Stimulated activated CD8-positive, alpha-beta memory T cell treated with anti-CD3 and anti-CD28 coated beads, Interleukin-15, amount 100 ng/mL, for 4 hours (primary cell): ENCODE measurements at places on chromosomes 6 and 20.

- DNase-seq: no peak
Measured at GRCh38 chr6:137869549-137870307, 2.7 kb downstream of the TNFAIP3 start.

DNA sequence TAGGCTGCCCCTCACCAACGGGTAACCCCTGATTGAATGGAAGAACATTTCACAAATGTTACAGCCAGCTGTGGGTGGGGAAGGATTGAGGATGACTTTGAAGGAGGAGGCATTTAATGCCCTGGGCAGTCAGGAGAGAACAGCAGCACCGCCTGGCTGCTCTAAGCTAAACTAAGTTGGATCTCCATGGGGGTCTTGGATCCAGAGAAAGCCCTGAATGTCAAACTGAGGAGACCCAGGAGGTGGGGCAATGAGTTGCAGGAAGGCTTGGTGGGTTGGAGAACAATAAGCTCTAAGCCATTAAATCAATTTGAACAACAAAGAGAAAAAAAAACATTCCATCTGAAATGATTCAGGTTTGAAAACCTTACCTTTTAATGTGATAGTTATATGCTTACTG is 35.4 kb downstream of the TMX4 start:
- DNase-seq: no peak

DNA sequence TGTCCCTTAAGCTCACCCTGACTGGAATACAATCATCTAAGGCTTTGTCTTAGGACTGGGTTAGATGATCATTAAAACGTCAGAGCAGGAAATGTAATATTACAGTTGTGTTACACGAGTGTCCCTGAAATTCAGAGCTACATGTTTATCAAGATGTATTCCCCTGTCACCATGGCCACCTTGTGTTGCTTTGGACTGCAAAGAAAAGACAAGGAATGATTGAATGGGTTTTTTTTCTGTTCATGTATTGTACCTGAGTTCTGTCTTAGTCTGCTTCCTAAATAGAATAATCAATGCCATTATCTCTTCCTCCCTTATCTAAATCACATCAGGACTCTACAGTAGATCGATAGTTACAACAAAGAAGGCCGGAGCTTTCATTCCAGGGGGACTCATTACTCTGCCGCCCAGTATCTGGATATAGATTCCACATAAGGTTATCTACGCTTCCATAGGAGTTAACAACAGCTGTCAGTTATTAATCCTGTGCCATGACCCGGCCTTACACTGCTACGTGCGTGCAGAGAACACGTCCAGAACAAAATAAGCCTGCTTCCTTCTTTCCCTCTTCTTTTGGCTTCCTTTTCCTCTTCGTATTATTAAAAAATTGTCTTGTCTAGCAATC is 274.1 kb upstream of the SASH1 start:
- no peak for DNase-seq

- no peak for DNase-seq
Measured at GRCh38 chr6:159103396-159104162, 58.8 kb upstream of the TAGAP start.

- DNase-seq: no peak
Measured at GRCh38 chr20:59598625-59599310, 5.6 kb upstream of the PHACTR3 start.

- DNase-seq: no peak
Measured at GRCh38 chr6:5325173-5325572, 63.9 kb downstream of the FARS2 start.

DNA sequence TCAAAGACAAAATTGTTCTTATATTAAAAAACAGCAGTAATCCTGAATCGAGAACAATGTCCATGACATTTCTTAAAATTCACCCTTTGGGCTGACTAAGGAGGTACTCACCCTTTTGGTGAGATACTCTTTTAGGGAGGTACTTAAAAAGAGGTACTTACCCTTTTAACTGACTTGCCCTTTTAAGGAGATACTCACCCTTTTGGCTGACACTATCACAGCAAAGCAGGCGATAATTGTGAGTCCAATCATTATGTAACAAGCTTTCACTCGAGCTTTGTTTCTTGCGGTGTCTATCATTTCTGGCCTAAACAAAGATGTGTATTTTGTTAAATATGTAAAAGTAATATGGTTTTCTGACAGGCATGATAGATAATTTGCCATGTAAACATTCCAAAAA is 3.7 kb downstream of the FAM162B start:
- no peak for DNase-seq

- DNase-seq: no peak
Measured at GRCh38 chr6:105609375-105609991, 206.6 kb upstream of the PREP start.

DNA sequence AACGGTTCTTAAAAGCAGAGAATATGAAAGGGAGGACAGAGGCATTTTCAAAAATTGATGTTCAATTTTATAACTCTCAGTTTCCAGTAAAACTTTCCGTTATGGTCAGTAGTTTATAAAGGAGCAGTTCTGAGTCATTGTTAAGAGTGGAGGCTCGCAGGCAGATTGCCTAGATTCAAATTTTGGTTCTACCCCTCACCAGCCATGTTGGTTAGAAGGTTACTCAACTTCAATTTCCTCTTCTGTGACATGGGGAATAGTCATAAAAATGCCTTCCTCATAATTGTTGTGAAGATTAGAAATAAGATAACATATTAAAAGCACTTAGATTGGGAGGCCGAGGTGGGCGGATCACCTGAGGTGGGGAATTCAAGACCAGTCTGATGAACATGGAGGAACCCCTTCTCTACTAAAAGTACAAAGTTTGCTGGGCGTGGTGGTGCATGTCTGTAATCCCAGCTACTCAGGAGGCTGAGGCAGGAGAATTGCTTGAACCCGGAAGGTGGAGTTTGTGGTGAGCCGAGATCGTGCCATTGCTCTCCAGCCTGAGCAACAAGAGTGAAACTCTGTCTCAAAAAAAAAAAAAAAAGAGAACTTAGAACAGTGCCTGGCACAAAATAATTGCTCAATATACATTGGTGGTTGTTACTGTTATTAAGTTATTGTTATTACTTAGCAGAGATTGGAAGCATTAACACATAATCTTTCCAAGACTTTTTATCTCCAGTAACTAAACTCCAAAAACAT is 348.9 kb downstream of the NRN1 start:
- no peak for DNase-seq

GRCh38 chr6:49833386-49833785 is 32.9 kb downstream of the CRISP1 start:
- no peak for DNase-seq

- DNase-seq: no peak
Measured at GRCh38 chr6:1312203-1312472, 240 bp downstream of the FOXQ1 start.

DNA sequence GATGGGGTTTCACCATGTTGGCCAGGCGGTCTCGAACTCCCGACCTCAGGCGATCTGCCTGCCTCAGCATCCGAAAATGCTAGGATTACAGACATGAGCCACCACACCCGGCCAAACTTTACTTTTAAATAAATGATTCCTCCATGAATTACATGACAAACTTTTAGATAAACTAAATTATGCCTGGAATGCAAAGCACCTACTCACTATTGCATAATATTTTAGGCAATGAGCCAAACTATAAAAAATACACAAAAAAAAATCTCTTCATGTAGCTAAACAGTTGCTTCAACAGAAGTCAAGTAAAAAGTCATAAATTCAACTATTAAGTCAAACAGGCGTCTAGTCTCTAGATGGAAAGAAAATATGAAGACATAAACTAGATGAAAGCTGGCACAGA is 56.5 kb downstream of the PTPRK start:
- no peak for DNase-seq

GRCh38 chr6:90534337-90535025 is 52.4 kb downstream of the MAP3K7 start:
- DNase-seq: no peak

DNA sequence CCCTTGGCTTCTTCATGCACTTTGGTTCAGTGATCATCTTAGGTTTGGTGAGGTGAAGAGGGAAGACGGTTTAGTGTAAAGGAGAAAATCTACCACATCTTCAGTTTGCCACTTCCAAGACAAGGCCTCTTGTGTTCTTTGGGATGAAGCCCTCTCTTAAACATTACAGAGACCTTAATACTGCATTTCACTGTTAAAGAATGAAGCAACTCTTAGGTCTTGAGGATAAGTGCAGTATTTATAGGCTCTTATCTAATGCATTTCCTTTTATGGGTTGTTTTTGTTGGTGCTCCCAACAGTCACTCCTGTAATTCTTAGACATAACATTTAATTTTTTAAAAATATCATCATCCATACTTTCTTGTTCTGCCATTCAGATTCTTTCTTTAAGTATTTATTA is 139.9 kb upstream of the LAMP5 start:
- no peak for DNase-seq

- peak; percentile 5 for DNase-seq
Measured at GRCh38 chr6:127933852-127934840, 33.3 kb upstream of the THEMIS start.

GRCh38 chr6:143838395-143838794 is 4.7 kb upstream of the LTV1 start:
- no peak for DNase-seq

GRCh38 chr6:13916230-13916944 is 8.4 kb upstream of the RNF182 start:
- no peak for DNase-seq

GRCh38 chr6:157748839-157749571 is 74.0 kb upstream of the SNX9 start:
- no peak for DNase-seq

DNA sequence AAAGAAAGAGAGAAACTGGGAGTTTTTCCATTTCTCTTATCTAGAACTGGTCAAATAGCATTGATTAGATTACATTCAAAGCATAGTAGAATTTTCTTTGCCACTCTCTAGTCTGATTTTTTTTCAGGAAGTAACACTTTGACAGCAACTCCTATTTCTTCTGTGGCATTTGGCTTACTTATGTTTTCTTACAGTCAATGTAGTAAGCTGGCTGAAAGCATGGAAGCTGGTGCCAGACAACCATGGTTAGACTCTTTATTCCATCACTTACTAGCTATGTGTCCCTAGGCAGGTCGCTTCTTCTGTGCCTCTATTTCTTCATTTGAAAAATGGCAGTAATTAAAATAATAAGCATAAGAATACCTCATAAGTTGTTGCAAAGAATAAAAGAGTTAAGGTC is 54.2 kb upstream of the OPRM1 start:
- DNase-seq: no peak

DNA sequence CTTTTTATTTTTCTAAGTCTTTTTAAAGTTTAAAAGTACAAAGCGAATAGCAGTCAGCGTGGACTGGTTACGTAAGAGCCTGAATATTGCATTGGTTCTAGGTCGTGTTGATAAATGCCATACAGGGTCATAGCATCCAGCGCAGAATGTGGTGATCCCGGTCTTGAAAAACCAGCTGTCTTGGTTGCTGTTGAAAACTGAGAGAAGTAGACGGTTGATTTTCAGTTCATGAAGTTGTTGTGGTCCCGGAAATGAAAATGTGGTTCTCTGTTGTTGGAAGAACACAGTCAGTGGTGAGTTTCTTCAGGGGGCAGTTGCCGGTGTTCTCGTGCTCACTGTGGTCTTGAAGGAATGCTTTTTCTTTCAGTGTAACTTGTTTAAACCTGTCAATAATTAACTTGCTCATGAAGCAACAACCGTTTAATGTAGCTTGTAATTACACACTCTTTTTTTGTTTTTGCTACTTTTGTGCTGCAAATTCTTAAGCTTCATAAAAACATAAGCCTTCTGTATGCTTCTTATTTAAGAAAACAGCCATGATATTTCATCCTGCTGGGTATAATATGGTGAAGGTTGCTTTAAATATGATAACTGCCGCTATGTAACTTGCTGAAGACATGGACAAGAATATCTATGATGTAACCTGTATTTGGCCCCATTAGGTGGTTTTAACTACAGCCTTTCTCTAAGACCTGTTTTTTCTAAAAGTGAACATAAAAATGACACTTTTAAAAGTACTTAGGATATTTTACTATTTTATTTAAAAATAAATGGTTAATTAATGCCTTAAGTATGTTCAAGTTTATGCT is 64.8 kb upstream of the KIF25 start:
- DNase-seq: no peak

DNA sequence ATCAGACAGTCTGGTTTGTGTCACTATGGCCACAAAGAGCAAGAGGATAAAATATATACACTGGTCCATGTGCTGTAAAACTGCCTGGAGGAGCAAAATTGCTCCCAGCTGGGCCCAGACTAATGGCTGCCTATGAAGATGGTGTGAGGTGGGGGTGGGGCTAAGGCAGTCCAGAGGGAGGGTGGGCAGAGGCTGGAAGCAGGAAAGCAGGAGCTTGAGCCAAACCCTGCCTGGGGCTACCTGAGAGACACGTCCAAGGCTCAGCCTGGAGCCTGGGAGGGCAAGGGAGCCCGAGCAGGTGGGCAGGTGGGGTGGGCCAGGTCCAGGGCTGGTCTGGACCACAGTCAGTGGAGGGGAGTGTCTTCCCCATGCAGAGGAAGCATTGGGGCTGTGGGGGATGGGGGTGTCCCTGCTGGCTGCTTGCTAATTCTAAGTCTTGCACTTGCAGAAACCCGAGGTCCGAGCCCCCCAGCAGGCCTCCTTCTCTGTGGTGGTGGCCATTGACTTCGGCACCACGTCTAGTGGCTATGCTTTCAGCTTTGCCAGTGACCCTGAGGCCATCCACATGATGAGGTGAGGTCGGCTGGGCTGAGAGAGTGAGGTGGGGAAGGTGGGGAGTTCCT is 9.5 kb downstream of the HSPA12B start:
- no peak for DNase-seq

DNA sequence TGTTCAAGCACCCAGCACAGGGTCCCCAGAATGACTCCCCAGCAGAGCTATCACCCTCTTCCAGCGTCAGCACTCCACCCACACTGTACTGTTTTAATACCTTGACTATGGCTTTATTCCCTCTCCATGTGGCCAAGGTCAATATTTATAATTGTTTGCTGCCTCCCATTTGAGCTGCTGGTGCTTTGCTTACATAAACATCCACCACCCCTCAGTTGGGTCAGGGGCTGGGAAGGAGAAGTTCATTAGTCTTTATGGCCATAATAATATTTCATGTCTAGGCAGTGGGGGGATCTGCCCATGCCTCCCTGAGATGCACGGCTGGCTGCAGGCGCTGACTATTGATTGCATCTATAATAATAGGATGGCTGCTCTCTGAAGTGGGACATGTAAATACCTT is 41.8 kb upstream of the SAYSD1 start:
- no peak for DNase-seq

DNA sequence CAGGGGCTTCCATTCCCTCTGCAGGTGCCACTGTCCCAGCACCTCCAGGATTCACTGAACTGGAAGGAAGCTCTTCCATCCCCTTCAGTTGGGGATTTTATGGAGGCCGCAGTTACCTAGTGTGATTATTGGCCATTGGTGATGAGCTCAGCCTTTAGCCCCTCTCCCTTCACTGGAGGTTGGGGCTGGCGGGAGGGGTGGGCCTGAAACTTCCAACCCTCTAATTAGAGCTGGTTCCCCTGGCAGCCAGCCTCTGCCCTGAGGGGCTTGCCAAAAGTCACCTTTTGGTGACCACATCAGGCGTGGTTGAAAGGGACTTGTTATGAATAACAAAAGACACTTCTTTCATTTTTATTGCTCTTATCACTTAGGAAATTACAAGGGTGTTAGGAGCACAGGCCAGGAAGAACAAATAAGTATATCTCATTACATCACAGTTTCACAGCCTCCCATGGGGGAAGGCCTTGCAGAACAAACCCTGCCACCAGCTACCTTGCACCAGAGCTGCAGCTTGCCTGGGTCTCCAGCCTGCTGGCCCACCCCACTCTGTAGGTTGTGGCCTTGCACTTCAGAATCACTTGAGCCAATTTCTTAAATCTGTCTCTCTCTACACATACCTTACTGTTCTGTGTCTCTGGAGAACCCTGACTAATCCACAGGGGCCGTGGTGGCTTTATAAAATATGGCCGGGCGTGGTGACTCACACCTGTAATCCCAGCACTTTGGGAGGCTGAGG is 5.0 kb downstream of the PYGB start:
- no peak for DNase-seq

GRCh38 chr6:16488813-16489212 is 250.4 kb downstream of the GMPR start:
- DNase-seq: no peak
